Heart right ventricle (tissue), 16 donors: ENCODE measurements at places on chromosomes 11 and 22. TPM values are rescaled to one million over a fixed set of nuclear protein-coding genes. Genes with fewer than 3 reads are reported as not detected.

DNA sequence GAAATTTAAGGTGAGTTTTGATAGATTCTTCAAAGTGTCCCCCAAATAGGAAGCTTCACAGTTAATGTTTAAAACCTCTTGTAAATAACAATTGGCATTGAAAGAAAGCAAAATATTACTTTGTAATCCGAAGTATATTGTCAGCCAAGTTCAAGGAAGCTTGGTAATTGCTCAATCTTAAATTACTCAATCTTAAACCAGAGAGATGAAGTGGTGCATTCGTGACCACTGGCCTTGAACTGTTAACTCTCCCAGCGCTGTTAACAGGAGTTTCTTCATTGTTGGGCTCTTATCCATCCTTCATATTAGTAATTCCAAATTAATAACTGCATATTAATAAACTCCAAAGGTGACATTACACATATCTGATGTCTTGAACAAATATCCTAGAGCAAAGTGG, 20.6 kb upstream of the FDX1 start:
- DNase-seq, result no peak

The FOLR3 gene
- polyA plus RNA-seq, result 0.23 TPM

DNA sequence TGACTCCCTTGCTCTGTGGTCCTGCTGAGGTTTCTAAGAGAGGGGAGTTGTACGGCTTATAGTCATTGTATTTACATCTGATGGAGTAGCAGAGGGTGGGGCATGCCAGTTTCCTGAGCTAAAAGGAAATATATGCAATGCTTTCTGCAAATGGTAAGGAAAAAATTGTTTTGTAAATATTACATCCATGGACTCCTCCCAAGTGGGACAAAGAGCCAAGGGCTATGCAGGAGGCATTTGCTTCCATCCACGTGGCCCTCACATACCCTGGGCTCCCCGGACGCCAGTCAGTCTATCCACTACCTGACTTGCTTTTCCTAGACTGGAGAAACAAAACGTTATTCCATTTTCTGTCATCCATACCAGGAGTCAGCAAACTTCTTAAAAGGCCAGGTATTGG, 59.7 kb upstream of the PITPNB start:
- DNase-seq, result no peak

GRCh38 chr22:27877501-27877900, 41.6 kb downstream of the PITPNB start:
- no peak for DNase-seq

- no peak for DNase-seq
These were observed 30.4 kb downstream of the USH1C start for GRCh38 chr11:17513853-17514252.

DNA sequence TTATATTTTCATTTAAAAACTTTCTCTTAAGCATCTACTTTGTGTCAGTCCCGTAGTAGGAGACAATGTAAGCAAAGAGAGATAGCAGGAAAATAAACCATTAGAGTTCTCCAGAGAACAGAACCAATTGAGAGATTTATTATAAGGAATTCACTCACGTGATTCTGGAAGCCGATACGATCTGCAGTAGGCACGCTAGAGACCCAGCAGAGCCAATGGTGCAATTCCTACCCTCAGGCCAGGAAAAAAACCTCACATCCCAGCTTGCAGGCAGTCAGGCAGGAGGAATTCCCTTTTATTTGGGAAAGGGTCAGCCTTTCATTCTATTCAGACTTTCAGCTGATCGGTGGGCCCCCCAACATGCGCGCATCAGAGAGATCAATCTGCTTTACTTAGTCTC, 7.3 kb upstream of the PLEKHA7 start:
- no peak for DNase-seq

The MMP27 gene
- not detected for polyA plus RNA-seq

The ELF5 gene
- not detected for polyA plus RNA-seq

The MMP3 gene
- not detected for polyA plus RNA-seq

The PGGHG gene
- polyA plus RNA-seq, result 15.9 TPM

The GAS2L1 gene
- polyA plus RNA-seq, result 45.0 TPM

DNA sequence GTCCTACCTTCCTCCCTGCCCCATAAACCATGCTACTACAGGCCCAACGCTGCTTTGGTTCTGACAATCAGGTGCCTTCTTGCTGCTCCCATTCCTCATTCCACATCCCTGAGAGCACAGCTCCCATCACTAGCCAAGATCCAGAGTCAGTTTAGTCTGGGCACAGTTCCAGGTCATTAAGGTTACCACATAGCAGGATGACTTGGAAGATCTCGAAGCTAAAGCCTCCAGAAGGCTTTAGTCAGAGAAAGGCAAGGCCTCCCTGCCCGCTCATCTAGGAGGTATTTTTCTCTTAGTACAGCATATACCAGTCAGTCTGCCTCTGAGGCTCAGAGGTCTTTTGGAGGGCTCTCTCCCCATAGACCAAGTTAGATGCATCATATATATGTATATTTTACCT, 30.3 kb downstream of the TRIM66 start:
- DNase-seq, result no peak

- no peak for DNase-seq
These were observed 25.9 kb downstream of the ALG9 start for GRCh38 chr11:111845276-111846028.

DNA sequence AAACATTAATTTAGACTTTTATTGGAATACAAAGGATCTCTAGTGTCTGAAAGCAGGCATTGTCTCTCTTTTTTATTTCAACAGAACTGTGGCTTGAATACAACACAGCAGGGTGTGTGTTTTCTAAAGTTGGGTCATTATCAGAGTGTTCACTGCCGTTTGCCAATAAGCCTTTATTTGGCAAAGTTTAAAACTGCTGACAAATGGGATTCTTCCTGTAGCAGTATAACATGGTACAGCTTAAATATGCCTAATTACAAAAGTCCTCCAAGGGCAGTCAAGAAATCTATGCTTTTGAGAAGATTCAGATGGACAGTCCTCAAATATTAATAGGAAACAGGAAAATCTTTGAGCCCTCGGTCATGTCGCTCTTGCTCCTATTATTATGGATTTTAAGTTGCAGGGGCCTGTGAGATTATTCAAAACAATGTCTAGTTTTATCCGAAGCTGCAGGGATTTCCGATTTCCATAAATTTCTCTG, 199.9 kb downstream of the MAML2 start:
- DNase-seq, result no peak

GRCh38 chr22:48097723-48098122, 1335.3 kb downstream of the TBC1D22A start:
- no peak for DNase-seq

- no peak for DNase-seq
These were observed 14.1 kb downstream of the PIK3IP1 start for GRCh38 chr22:31278151-31278621.

The SPDYC gene
- not detected for polyA plus RNA-seq

DNA sequence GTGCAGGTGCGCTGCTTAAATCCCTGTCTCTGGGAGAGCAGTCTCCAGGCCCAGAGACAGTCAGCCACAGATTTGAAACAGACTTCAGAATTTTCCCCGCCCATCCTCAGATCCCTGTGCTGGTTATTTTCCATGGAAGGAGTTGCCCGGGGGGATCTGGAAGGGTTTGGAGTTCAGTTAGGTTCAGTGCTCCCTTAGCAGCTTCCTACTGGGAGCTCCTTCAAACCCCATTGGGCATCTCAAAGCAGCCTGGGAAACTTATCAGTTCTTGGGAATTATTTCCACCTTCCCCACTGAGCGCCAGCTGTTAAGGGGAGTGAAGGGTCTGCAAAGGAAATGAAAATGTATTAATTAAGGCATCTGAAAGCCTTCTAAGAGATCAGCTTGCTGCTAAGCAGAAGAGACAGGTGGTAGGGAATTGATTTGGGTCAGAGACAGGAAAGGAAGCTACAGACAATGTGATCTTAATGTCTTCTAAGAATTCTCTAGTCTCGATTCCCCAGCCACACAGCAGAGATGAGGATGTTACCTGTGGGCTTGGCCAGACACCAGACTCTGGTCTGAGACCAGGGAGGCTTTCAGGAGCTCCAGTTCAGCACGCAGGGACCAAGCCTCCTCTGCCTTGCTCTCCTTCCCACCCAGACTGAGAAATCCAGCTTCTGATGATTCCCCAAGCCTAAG, 106.2 kb upstream of the TBCEL start:
- DNase-seq, result no peak

DNA sequence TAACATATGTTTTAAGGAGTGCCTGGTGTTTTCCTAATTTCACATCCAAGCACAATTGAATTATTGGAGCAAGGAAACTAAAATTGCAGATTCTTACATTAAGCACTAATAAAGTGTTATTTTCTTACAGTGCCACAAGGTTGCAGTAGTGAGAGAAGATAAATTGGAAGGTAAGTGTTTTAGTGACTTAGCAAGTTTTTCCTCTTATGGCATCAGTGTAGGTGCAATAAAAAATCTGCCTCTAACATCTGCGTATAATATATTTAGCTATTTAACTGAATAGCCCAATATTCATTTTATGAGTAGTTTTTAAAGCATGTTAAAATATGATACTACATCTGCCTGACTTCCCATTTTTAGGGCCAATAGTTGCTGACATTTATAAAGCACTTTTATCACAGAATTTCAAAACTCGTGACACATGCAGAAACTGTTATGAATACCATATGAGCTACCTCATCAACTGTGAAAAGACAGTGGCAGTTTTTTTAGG, 19.0 kb downstream of the POLD3 start:
- DNase-seq, result no peak

DNA sequence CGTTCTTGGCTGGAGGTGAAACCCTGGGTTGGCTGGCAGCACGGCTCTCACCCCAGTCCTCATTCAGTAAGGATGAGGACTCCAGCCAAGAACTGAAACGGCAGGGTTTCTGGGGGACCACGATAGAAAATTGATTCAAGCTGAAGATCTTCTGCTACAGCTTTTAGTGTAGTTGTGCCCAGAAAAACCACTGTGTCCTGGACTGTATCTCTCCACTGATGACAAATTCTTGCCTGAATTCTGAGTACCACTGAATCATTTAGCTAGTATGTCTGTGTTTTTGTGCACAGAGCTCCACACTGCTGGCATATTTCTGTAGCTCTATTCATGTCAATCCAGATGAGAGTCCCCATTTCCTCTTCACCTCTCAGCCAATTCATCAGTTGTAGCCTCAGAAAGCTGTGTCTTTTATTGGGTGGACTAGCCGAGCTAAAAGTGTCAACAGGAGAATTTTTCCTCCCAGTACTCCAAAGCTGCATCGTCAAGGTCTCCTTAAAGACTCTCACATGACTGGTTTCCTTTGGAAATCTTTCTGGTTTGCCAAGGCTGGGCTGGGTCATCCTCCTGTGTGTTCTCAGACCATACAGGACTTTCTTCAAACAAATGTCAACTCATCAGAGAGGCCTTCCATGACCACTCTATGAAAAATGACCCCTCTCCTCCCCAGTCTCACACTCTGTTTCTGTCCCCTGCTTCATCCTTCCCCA, 144.6 kb downstream of the LDLRAD3 start:
- DNase-seq, result no peak

DNA sequence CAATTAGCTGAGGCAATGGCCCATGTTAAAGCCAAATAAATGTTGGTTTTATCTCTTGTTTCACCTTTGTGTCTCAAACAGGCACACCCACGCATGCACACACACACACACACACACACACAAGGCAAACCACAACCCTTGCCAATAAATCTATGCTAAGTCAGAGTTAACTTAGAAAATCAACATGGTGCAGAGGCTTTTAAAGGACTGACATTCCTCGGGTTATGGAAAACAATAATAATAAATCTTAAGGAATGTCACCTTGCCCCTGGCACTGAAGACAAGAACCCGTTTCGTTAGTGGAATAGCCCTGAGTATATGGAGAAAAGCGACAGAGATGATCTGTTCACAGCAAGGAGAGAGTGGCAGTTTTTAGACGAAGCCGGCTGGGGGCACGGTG, 326.3 kb downstream of the NTM start:
- DNase-seq, result no peak

GRCh38 chr11:31687861-31688260, 123.3 kb downstream of the PAX6 start:
- no peak for DNase-seq

The TUBA8 gene
- 44.9 TPM for polyA plus RNA-seq

GRCh38 chr22:28230671-28231070, 311.6 kb upstream of the PITPNB start:
- DNase-seq, result no peak
